Caco-2 (cell line): ENCODE measurements at places on chromosomes 11 and 22. TPM values are rescaled to one million over a fixed set of nuclear protein-coding genes. Genes with fewer than 3 reads are reported as not detected.

The GGT5 gene
- 0.51 and 0.66 TPM in 2 replicates for total RNA-seq

The TMEM191B gene
- 8.6 and 9.6 TPM in 2 replicates for total RNA-seq

The JHY gene
- total RNA-seq: 0.26 and 0.34 TPM in 2 replicates

The MRGPRE gene
- not detected in 2 replicates for total RNA-seq

The TMEM179B gene
- 59.9 and 68.4 TPM in 2 replicates for total RNA-seq

The IFITM2 gene
- total RNA-seq: 7.0 and 7.3 TPM in 2 replicates

The MPPED2 gene
- total RNA-seq: not detected in 2 replicates

GRCh38 chr11:9862981-9863380 is 199.1 kb downstream of the SWAP70 start:
- no peaks in the 10 kb centered on the region for H3K27me3 ChIP-seq
- no peak overlapping the region for H3K4me3 ChIP-seq
- no peaks in the 10 kb centered on the region for H3K36me3 ChIP-seq
- no peak for DNase-seq
- peaks cover 51% of the 10 kb centered on the region for H3K4me1 ChIP-seq
- H3K27ac ChIP-seq: peak overlapping the region; percentile 57

- H3K36me3 ChIP-seq: no peaks in the 10 kb centered on the region
- no peaks in the 10 kb centered on the region for H3K27me3 ChIP-seq
- no peak for DNase-seq
- H3K4me1 ChIP-seq: no peaks in the 10 kb centered on the region
- H3K4me3 ChIP-seq: no peak overlapping the region
- H3K27ac ChIP-seq: no peak overlapping the region
These were observed 213.0 kb upstream of the NARS2 start for GRCh38 chr11:78787696-78788095.

DNA sequence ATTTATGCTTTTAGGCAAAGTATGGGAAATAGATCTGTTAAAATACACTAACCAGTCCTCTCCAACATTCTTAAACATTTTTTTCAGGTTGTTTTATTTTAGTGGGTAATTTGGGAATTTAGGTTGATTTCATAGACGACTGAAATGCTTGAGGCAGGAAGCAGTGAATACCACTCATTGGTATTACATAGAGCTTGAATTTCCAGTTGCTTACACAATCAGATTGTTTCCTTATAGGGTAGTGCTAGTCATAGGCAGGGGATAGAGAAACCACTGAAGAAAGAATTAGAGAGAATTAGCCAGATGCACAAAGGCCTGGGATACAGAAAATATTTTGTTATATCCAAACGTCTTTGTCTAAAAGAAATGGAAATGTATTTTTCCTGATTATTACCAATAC is 23.9 kb upstream of the LYVE1 start:
- no peak overlapping the region for H3K27ac ChIP-seq
- H3K4me1 ChIP-seq: peaks cover 6% of the 10 kb centered on the region; the same call in 1 of the 2 replicates
- H3K36me3 ChIP-seq: no peaks in the 10 kb centered on the region
- DNase-seq: peak; percentile 15

GRCh38 chr11:111730871-111731591 is 35.2 kb downstream of the PPP2R1B start:
- no peaks in the 10 kb centered on the region for H3K27me3 ChIP-seq
- DNase-seq: no peak
- no peaks in the 10 kb centered on the region for H3K4me1 ChIP-seq
- no peak overlapping the region for H3K4me3 ChIP-seq
- peak overlapping the region; percentile 60 for H3K27ac ChIP-seq
- H3K36me3 ChIP-seq: peaks cover 2% of the 10 kb centered on the region; the same call in 1 of the 2 replicates

DNA sequence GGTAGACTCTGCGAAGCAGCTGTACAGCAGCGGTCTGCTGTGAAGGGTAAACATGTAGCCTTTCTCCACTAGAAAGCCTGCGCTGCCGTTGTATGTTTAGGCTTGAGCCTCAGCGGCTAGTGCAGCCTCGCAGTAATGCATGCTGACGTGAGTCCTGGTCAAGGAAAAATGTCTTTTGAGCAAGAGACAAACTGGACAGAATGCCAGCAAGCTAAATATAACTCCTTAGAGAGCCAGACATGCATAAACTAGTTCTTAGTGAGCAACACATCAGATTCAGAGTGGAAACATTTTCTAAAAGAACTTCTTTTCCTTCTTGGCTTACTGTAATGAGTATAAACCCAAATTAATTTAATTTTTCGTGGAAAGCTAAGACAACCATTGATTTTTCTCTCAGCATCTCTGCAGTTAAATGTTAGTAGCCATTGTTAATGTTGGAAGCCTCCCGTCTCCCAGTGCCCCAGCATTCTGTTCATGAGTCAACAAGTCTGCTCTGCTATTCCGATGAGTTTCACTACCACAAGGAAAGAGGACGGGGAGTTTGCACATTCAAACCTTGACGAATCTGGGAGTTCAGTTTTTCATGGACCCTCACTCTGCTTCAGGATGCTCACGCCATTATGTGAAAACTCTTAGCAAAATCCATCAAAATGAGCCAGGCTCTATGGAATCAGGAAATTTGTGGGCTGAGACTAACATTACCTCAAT is 51.4 kb downstream of the JAM3 start:
- H3K27ac ChIP-seq: no peak overlapping the region
- H3K4me1 ChIP-seq: no peaks in the 10 kb centered on the region
- H3K27me3 ChIP-seq: no peaks in the 10 kb centered on the region; the same call in 1 of the 2 replicates
- no peak for DNase-seq
- H3K36me3 ChIP-seq: no peaks in the 10 kb centered on the region

GRCh38 chr22:36541831-36542411 is 13.0 kb upstream of the EIF3D start:
- H3K36me3 ChIP-seq: no peaks in the 10 kb centered on the region
- H3K27me3 ChIP-seq: no peaks in the 10 kb centered on the region
- DNase-seq: no peak
- no peak overlapping the region for H3K4me3 ChIP-seq
- peaks cover 8% of the 10 kb centered on the region for H3K4me1 ChIP-seq

- H3K4me3 ChIP-seq: no peak overlapping the region
- DNase-seq: no peak
- no peaks in the 10 kb centered on the region for H3K27me3 ChIP-seq
- no peaks in the 10 kb centered on the region for H3K36me3 ChIP-seq
These were observed 44.9 kb upstream of the RBFOX2 start for GRCh38 chr22:36073476-36073875.
